ENCODE measurements at places on chromosomes 7 and 10.

GRCh38 chr7:91288208-91288824, 24.1 kb downstream of the FZD1 start:
- no peak for DNase-seq

GRCh38 chr10:126536148-126536547, 134.3 kb downstream of the C10orf90 start:
- no peak for DNase-seq

DNA sequence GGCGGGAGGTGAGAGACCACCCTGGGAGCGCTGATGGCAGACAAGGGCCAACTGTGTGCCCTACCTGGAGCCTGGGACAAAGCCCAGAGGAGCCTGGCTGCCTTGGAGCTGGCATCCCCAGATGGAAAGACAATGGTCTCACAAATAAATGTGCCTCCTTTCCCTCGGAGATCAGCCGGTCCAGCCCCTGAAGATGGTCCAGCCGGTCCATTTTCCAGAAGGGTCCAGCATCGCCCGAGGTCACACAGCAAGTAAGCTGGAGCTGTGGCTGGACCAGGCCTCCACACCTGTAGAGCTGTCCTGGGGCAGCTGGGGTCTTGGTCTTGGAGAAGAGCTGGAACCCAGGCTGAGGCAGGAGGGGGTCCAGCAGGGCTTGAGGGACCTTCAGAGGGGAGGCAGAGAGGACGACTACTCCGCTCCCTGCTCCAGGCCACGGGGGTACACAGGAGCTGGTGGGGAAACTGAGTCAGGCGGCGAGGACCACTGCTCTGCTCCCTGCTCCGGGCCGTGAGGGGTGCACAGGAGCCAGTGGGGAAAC, 3.6 kb downstream of the ELFN1 start:
- no peak for DNase-seq

DNA sequence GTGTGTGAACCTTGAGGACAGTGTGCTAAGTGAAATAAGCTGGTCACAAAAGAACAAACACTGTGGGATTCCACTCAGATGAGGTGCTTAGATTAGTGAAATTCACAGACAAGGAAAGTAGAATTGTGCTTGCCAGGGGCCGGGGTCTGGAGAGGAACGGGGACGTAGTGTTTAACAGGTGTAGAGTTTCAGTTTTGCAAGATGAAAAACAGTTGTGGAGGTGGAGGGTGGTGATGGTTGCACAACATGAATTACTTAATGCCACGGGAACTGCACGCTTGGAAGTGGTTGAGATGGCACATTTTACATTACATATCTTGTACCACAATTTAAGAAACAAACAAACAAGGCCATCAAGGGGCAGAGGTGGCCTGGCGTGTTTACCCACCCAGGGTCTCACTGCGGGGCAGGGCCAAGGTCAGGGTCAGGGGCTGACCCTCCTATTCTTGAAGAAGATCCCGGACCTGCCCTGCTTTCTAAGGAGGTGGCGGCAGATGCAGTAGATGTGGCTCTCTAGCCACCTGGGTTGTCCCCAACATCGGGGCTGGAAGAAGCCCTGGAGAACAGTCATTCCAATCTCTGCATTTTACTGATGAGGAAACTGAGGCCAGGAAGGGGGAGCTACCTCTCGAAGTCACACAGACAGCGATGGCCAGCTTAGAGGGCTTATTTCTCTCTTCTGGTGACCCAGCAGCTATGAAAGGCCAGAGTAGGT, 91.5 kb upstream of the LRRC4 start:
- no peak for DNase-seq

GRCh38 chr10:78455236-78455635, 421.6 kb downstream of the RPS24 start:
- DNase-seq, result no peak

- DNase-seq, result no peak
These were observed 34.7 kb upstream of the FOXI2 start for GRCh38 chr10:127702271-127702670.

- DNase-seq, result no peak
These were observed 87.8 kb downstream of the TAF3 start for GRCh38 chr10:7906128-7906527.

- no peak for DNase-seq
These were observed 25.4 kb downstream of the CALD1 start for GRCh38 chr7:134804854-134805253.

DNA sequence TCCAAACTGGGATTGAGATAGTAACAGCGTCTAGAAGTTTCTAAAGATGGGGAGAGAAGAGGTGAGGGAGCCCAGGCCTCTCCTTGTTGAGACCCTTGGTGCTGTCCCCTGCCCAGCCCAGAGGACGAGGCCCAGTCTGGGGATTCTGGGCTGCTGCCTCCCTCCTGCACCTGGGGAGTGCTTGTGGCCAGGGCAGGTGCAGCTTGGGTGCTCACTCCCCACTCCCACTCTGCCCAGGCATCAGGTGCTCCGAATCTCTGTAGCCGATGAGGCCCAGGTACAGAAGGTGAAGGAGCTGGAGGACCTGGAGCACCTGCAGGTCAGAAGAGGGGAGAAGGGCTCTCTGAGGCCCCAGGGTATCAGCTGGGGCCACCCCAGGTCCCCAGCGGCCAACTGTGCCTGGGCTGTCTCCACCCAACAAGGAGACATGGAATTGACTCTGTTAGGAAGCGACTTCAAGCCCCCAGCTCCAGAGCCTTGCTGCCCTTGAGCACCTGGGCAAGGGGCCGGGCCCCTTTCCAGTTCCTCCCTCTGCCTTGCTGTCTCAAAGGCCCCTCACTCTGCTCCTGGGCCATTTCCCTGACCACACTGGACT, 664 bp downstream of the CPA1 start:
- no peak for DNase-seq

GRCh38 chr10:70604106-70604505, 1.6 kb upstream of the PRF1 start:
- DNase-seq, result no peak

GRCh38 chr7:109772161-109772560, 1202.5 kb downstream of the DNAJB9 start:
- no peak for DNase-seq

DNA sequence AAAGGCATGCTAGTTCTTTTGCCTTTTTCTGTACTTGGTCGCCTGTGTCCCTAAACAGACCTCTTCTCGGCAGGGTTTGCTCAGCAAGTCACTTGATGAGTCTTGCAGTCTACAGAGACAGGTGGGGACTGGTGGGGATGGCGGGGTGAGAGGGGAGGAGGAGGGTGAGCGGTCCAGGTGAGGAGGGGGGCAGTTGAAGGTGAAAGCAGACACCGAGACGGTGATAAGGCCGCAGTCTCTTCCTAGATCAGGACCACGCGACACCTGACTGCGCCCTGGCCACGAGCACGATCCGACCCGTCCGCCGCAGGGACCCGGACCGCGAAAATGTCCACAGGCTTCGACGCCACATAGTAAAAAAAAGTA, 566 bp downstream of the ASNS start:
- DNase-seq, result peak; percentile 59

- DNase-seq, result no peak
These were observed 10.9 kb downstream of the AQP1 start for GRCh38 chr7:30922596-30922995.

DNA sequence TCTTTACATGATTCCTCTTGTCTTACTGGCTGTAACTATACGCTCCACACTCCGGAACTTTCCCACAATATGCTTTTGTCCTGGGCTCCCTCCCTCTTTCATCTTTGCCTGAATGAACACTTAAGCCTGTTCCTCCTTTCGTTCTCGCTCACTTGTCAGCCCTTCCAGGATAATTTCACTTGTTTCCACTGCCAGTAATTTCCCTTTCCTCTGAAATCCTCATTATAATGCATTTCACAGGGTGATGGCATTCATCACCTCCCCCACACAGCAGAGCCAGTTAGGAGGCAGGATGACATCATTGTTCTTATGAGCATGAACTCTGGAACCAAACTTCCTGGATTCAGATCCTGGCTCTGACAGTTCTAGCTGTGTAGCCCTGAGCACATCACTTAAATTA, 372.6 kb downstream of the GPR158 start:
- DNase-seq, result no peak
